ENCODE measurements at places on chromosomes 3 and 15.

GRCh38 chr15:39172380-39173281 is 408.2 kb upstream of the THBS1 start:
- peak; percentile 79 for DNase-seq

GRCh38 chr3:107985496-107985895 is 105.3 kb downstream of the CD47 start:
- DNase-seq, result no peak

- no peak for DNase-seq
These were observed 9.8 kb downstream of the LARS2 start for GRCh38 chr3:45398178-45398577.

- no peak for DNase-seq
These were observed 74.6 kb downstream of the ATP2B2 start for GRCh38 chr3:10430805-10431204.

- no peak for DNase-seq
These were observed 56.3 kb upstream of the PCSK6 start for GRCh38 chr15:101545548-101546505.

- no peak for DNase-seq
These were observed 3.3 kb upstream of the TAMM41 start for GRCh38 chr3:11850003-11850402.

GRCh38 chr3:117844676-117845075 is 1135.1 kb downstream of the TUSC7 start:
- no peak for DNase-seq

GRCh38 chr15:68405378-68406250 is 26.3 kb downstream of the ITGA11 start:
- DNase-seq, result no peak

GRCh38 chr15:73134196-73134595 is 81.9 kb downstream of the NEO1 start:
- no peak for DNase-seq

- DNase-seq, result peak; percentile 82
These were observed 24.4 kb upstream of the FRMD4B start for GRCh38 chr3:69410301-69410700.

- no peak for DNase-seq
These were observed 40.5 kb upstream of the EIF1B start for GRCh38 chr3:40268802-40269524.

GRCh38 chr3:126954141-126954842 is 28.6 kb upstream of the PLXNA1 start:
- no peak for DNase-seq

DNA sequence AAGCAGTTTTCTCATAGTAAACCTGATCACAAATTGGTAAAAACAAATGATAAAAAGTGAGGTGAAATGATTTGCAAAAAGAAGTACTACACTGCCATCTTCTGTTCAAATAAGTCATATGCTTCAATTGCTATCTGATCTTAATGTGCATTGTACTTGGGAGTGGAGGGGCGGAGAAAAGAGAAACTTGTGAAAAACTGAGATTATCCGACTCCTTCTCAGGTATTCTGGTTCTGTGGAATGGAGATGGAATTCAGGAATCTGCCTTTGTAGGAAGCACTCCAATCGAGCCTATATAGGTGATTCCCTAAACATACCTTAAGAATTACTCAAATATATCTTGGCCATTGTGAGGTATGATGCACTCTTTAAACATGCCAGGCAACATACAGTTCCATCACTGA is 180.6 kb downstream of the CHL1 start:
- DNase-seq, result peak; percentile 31

GRCh38 chr3:16841904-16842271 is 42.9 kb upstream of the PLCL2 start:
- no peak for DNase-seq

GRCh38 chr3:171184372-171184771 is 157.9 kb upstream of the SLC2A2 start:
- DNase-seq, result no peak

- DNase-seq, result no peak
These were observed 321.2 kb upstream of the AZI2 start for GRCh38 chr3:28669870-28670269.

- no peak for DNase-seq
These were observed 97.5 kb downstream of the OCA2 start for GRCh38 chr15:28001641-28002040.

DNA sequence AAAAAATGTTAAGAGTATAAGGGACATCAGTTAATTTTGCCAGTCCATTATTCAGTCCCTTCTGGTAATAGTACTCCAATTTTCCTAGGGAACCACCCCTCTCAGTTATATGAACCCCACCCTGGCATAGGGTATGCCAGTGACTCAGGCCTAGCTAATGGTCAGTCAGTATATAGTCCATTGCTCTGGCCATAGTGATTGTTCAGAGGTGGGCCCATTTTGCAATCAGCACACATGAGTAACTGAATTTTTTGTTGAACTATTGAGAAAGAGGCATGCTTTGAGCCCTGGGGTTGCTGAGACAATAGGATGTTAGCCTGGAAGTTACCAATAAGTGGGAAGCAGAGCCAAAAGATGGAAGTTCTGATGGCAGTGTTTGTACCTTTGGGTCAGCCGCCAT is 4.1 kb downstream of the LRCH3 start:
- DNase-seq, result no peak

DNA sequence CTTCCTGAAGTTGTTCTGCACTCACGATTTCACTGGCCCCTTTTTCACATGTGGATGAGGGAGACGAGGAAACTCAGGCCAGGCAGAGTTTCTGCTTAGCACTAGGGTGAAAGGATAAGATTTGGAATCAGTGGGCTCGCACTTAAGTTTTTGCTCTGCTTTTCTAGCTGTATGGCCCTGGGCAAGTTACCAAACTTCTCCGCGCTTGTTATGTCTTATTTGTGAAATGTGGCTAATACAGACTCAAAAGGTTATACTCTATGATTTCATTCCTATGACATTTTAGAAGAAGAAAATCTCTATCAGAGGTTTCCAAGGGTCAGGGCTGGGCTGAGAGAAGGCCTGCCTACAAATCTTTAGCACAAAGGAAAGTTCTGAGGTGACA is 191.9 kb upstream of the LRIG1 start:
- DNase-seq, result peak; percentile 77

- no peak for DNase-seq
These were observed 365.1 kb upstream of the SLCO3A1 start for GRCh38 chr15:91488452-91488851.

DNA sequence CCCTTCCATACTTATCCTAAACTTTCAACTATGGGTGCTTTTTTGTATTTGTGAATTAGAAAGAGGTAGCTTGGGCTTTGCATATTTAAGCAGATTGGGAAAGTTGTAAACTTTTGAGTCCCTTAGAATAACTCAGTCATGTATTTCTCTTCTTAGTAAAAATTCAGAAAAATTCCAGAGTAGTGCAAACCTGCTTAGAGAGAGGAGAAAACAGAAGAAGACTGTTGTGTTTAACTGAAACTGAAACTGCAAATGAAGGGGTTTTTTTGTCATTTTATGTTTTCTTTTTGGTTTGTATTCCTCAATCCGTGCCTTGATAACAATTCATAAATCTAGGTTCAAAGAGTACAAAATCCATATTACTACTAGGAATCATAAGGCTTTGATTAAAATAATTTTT is 31.3 kb downstream of the CD200 start:
- no peak for DNase-seq

GRCh38 chr15:89672221-89673164 is 6.7 kb downstream of the PLIN1 start:
- DNase-seq, result peak; percentile 19

GRCh38 chr3:101119535-101119934 is 126.3 kb upstream of the ABI3BP start:
- DNase-seq, result no peak

DNA sequence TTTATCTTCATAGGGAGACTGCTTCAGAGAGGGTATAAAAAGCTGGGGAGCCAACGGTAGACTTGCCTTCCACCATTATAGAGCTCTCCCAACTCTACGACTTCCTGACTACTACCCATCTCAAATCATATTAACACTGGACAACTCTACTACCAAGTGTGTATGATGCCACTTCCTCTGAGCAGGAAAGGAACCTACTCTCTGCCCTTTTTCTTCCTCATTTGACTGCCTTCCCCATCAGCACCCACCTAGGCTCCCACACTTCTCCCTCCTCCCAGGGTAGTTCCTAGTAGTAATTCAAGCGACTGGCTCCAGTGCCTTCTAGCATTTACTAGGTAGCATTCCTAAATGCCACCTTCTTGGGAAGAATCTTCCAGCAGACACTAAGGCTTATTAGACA is 24.5 kb upstream of the TBL1XR1 start:
- DNase-seq, result no peak

- no peak for DNase-seq
These were observed 160.3 kb downstream of the SATB1 start for GRCh38 chr3:18264853-18265252.

GRCh38 chr3:176583956-176584355 is 613.3 kb downstream of the TBL1XR1 start:
- no peak for DNase-seq

DNA sequence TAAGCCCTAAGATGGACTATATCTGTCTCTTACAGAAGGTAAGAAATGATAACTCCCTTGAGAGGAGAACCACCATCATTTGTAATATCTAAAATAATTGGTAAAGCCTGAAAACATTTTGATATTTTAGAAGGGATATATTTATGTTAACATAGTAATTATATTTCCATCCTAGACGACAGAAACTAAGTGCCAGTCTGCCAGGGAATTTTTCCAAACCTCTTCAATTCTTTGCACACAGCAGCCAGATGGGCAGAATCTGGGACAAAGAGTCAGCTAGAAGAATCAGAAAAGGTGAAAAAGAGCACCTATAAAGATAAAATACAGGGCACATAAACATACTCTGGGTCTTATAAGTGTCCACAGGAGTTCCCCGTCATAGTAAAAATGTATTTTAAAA is 70.0 kb upstream of the CBLB start:
- peak; percentile 54 for DNase-seq

GRCh38 chr3:178517665-178518334 is 18.4 kb upstream of the KCNMB2 start:
- no peak for DNase-seq

GRCh38 chr15:29107291-29107890 is 162.2 kb downstream of the NSMCE3 start:
- no peak for DNase-seq

GRCh38 chr15:38176155-38176554 is 76.5 kb upstream of the SPRED1 start:
- DNase-seq, result no peak

GRCh38 chr3:191253089-191253799 is 54.2 kb downstream of the OSTN start:
- DNase-seq, result no peak

GRCh38 chr3:12579456-12579855 is 22.6 kb downstream of the MKRN2 start:
- no peak for DNase-seq

DNA sequence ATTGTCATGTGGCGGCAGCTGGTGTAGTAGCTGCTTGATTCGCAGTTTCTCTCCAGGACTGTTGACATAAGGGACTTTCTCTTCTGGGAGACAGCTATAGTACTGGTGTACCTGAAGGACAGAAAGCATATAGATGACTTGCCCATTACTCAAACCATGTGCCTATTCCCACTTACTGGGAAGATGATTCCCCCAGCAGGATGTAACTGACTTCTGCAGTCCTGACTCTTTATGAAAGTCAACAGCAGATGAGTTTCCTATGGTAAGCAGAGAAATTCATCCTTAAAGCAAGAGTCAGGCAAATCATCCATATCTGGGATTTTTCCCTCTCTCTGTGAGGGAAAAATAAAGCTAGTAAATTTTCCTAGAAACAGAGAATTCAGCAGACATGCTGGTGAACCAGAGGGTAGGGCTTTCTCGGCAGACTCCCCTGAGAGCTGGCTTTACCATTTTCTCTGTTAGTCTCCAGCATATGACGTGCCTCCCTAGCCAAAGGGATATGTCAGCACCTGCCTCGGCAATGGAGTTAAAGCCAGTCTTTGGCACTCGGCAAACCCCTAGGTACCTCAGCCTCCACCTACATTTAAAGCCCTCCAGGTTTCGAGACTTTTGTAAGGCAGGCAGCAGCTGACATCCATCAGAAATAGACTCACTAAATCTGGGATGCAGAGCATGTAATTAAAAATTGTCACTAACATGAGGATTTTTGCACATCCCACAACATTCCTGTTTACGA is 62.1 kb downstream of the PRICKLE2 start:
- DNase-seq, result peak; percentile 44

DNA sequence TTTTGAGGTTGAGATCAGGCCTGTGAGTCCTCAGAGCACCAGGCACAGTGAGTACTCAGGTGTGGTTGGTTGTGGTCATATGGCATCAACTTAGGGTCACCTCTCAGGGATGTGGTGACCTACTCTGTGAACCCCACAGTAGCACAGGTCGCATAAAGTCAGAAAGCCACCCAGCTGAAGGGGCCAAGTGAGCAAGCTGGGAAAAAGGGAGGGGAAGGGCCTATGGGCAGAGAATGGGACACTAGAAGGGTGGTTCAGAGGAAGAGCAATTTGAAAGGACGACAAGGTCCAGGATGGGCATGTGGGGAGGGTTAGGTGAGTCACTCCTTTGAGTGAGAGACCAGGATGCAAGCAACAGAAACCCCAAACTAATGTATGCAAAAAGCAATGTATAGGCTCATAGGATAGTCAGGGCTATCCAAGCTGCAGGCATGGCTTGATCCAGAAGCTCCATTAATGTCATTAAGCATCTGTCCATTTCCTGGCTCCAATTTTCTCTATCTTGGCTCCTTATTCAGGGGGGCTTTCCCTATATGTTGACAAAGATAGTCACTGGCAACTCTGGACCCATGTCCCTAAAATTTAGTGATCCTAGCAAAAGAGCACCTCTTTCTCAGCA is 33.5 kb downstream of the HMCES start:
- DNase-seq, result peak; percentile 13

- no peak for DNase-seq
These were observed 66.2 kb upstream of the CORO2B start for GRCh38 chr15:68512598-68512997.

DNA sequence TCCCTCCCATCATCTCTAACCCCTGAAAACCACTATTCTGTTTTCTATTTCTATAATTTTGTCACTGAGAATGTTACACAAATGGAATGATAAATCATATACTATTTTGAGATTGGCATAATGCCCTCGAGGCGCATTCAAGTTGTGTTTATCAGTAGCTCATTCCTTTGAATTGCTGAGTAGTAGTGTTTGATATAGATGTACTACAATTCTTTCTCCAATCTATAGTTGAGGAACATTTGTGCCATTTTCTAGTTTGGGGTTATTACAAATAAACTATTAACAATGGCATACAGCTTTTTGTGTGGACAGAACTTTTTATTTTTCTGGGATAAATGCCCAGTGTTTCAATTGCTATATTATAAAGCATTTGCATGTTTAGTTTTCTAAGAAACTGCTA is 86.0 kb downstream of the CCR1 start:
- no peak for DNase-seq

All from tongue (tissue), 3 donors.